ENCODE measurements at places on chromosomes 1 and 21. TPM values are rescaled to one million over a fixed set of nuclear protein-coding genes. Genes with fewer than 3 reads are reported as not detected.

Gene CYP4A11
- total RNA-seq = not detected

Gene TMEM81
- 2.0 TPM for total RNA-seq

Gene FCRL1
- total RNA-seq = not detected

Gene TTC22
- not detected for total RNA-seq
